ENCODE measurements at places on chromosomes 7 and 10.
A peak's percentile ranks its signal among the peaks of the same experiment; 100 is the strongest.

DNA sequence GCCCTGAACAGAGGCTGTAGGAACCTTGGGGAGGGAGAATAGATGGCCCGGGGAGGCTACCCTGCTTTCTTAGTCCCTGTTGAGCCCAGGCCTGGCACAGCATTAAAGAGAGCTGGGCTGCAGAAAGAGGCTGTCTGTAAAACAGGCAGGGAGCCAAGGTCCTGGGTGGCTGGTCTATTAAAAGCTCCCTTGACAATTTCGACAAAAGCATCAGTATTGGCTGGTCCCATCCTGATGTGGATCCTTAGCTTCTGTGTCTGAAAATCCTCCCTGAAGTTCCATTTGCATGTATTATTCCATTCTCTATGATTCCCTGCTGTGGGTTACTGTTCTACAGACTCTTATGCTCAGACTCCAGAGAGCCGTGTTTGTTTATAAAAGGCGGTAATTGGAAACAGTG lies 158.5 kb downstream of the GALNT17 start:
- DNase-seq, result no peak

DNA sequence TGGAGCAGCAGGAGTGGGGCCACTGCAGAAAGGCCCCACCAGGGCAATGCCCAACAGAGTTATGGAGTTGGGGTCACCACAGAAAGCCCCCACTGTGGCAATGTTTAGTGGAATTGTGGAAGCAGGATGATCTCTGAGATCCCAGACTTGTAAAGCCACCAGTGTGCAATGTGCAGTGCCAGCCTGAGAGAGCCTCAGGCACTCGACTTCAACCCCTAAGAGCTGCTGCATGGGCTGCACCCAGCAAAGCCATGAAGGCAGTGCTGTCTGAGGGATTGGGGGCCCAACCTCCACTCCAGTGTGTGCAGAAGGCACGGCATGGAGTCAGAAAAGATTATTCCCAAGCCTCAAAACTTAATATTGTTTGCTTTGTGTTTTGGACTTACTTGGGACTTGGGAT lies 20.4 kb downstream of the SAMD9 start:
- no peak for DNase-seq

DNA sequence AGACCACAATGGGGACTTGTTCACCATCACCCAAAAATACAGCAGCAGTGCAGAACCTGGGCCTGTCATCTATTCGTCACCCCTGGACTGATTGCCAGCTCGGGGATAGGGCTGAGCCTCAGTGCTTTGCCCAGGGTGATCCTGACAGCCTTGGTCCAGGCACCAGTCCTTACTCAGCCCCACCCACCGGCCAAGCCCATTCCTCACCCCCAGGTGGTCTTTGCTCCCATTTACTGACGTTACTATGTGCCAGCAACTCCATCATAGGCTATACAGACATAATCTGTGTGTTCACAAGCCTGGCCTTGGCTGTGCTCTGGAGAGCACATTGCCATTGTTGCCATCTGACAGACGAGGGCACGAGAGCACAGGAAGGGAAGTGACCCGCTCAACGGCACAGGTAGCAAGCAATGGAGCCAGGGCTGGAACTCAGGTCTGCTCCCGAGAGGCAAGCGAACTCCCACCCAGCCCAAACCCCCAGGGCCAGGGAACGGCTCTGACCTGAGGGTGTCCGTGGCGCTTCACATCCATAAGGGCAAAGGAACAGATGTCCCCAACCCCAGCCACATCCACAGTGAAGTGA lies 6.8 kb downstream of the ATG9B start:
- DNase-seq, result no peak

GRCh38 chr7:50793120-50793946 lies 10.6 kb upstream of the GRB10 start:
- no peak for DNase-seq

DNA sequence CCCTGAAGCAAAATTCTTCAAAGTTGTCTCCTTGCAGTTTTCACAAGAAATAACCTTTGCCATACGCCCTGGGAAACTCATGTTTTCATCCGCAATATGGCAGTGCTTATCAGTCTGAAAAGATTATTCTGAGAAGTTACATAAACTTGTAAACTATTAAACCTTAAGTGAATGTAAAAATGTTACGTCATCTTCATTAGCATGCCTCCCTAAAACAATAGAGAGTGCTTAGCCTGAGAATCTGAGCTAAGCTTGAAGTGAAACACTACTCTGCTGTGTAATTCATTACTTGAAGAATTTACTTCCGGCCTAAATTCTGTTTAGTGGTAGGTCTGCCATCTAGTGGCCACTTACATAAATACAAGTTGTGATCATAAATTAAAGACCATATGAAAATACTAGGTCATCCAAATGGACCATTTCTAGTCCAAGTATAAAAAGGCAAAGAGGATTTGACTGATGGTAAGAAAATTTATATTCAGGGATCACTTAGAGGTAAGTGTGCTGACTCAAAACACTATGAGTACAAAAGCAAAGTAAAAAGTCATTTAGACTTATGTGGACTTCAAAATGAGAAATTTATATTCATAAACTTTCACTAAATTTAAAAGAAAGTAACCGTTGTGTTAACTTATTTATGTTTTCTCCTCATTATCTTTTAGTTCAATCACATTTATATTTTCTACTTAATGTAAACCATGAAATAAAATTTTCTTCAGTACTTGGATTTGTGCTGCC lies 745.1 kb upstream of the LRRTM3 start:
- DNase-seq, result peak; percentile 3
